ENCODE measurements at places on chromosomes 2 and 18.

- DNase-seq = no peak
Observed at GRCh38 chr18:78363556-78364387, 615.8 kb upstream of the SALL3 start.

GRCh38 chr2:23912054-23912453 is 14.9 kb downstream of the ATAD2B start:
- peak; percentile 40 for DNase-seq

DNA sequence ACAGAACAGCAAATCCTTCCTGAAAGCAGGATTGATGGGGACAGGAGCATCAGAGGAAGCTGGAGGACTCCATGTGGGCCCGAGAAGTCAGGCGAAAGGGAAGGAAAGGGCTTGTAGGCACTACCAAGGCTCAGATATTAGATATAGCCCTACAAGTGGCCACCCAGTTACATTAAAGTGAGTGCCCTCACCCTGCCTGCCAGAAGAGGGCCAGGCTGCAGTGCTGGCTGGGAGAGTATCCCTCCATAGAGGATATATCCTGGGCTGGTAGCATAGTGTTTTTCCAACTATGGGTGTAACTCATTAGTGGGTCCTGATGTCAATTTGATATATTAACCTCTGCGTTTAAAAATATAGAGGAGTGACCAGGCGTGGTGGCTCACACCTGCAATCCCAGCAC is 285.2 kb downstream of the MYCN start:
- no peak for DNase-seq

- DNase-seq = no peak
Observed at GRCh38 chr18:12819841-12820240, 64.2 kb downstream of the PTPN2 start.

- no peak for DNase-seq
Observed at GRCh38 chr2:37764739-37765138, 93.3 kb upstream of the CDC42EP3 start.

GRCh38 chr2:33321876-33322483 is 154.5 kb upstream of the RASGRP3 start:
- no peak for DNase-seq

- no peak for DNase-seq
Observed at GRCh38 chr2:241613017-241613780, 23.8 kb downstream of the THAP4 start.

GRCh38 chr18:62702259-62702658 is 13.1 kb upstream of the PHLPP1 start:
- no peak for DNase-seq

GRCh38 chr2:219406861-219407230 is 11.3 kb upstream of the DES start:
- DNase-seq = no peak

DNA sequence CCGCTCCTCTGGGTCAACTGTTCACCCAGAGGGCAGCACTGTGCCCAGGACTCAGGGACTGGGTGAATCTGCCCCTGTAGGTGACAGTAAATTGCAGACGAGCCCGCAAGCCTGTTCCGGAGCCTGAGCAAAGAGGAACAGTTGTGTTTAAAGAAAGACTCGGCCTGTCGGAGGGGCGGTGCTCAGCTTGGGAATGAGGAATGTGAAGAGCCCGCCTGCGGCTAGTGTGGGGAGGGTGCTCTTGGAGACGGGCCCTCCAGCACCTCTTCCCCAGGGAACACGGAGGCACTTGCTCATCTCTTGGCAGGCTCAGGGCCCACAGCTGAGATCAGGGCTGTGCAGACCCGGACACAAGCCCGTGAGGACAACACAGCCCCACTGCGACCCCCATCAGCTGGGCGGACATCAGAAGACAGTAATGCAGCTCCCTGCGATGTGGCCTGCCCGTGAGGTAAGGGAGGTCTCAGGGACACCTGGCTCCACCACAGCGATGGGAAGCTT is 299.0 kb downstream of the NDUFA10 start:
- no peak for DNase-seq

GRCh38 chr2:191679818-191680600 is 2.1 kb downstream of the NABP1 start:
- peak; percentile 87 for DNase-seq

DNA sequence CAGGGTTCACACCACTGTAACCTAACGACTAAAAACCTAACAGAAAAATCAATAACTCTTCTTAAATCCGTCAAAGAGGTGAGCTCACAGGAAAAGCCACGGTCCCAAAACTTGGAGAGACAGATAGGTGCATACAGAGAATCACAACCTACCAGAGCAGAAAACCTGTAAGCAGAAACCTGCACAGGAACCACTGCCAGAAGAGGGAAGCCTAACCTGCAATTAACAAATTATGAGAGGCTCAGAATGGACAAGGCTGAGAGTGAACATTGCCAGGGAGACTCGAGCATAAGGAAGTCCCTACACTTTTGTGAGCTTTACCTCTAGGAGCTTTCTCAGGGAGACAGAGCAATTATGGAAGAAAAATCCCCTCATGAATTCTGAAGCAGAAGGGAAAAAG is 156.2 kb upstream of the NETO1 start:
- no peak for DNase-seq

- DNase-seq = no peak
Observed at GRCh38 chr2:130898553-130898952, 61.8 kb downstream of the ARHGEF4 start.

- DNase-seq = no peak
Observed at GRCh38 chr2:177478907-177479306, 86.3 kb downstream of the AGPS start.

- no peak for DNase-seq
Observed at GRCh38 chr2:241665731-241666440, 20.7 kb downstream of the DTYMK start.

GRCh38 chr2:168685600-168686451 is 116.6 kb upstream of the NOSTRIN start:
- no peak for DNase-seq

- DNase-seq = no peak
Observed at GRCh38 chr2:25669520-25669919, 3.9 kb downstream of the DTNB start.

- DNase-seq = peak; percentile 15
Observed at GRCh38 chr18:3877678-3878077, 427.7 kb downstream of the TGIF1 start.

DNA sequence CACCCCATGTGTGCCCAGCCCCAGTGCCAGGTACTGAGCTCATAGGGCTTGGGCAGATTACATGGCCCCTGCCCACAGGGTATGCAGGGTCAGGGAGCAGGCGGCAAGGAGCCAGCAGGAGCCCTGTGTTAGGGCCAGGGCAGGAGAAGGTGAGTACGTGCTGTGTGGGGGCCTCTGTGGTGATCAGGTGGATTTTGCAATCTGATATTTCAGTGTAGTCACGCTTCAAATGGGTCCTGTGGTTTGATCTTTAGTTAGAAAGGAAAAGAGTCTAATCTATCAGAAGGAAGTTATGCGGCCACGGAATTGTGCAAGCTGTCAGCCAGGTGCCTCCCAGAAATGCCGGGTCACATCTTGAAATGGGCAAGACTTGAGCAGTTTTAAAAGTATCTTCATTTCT is 13.9 kb downstream of the UBE2F start:
- no peak for DNase-seq

- DNase-seq = no peak
Observed at GRCh38 chr2:241835611-241836010, 23.1 kb downstream of the PDCD1 start.

- peak; percentile 17 for DNase-seq
Observed at GRCh38 chr18:67589325-67589724, 72.8 kb upstream of the DSEL start.

GRCh38 chr2:39881494-39881893 is 102.4 kb upstream of the THUMPD2 start:
- DNase-seq = no peak

DNA sequence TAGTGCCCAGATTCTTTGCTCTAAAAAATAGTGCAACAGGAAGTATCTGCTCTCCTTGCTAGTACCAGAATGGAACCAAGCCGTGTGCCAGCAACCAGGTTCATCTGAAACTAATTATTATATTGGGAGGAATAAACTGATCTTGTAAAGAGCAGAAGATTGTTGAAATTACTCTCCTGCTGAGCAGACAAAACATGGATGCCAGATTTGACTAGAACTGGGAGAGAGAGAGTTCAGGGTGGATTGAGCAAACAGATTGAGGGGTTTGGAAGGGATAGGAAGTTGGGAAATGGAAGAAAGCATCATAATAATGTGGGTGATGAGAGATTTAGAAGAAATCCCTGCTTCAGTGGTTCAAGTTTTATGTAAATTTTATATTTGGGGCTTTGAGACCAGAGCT is 160.1 kb upstream of the RASGRP3 start:
- no peak for DNase-seq

GRCh38 chr2:197284956-197285355 is 25.6 kb downstream of the ANKRD44 start:
- no peak for DNase-seq

- DNase-seq = peak; percentile 30
Observed at GRCh38 chr18:46407486-46408166, 249.4 kb downstream of the LOXHD1 start.

- peak; percentile 99 for DNase-seq
Observed at GRCh38 chr2:109613922-109614714, at the start of the genes SEPTIN10 and SOWAHC. Gene SEPTIN10, minus strand, starts transcription at chr2:109613966. Its CDS starts 139 bp downstream, at chr2:109613827. Gene SOWAHC, plus strand, starts transcription at chr2:109614364. Its CDS starts 126 bp downstream, at chr2:109614490.

DNA sequence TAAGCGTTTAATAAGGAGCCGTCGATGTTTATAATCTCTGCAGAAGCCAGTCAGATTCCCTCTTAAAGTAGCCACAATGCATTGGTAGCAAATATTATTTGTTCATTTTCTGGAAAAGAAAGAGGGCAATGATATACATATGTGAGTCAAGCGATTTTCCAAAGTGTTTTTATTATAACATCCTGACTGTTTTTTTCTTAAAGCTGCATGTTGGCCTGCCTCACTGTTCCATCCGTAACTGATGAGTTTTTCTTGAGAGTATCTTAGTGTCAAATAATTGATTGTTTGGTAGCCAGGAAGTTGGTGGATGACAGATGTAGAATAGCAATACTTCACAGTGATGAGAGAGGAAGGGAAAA is 3.7 kb downstream of the TSHZ1 start:
- DNase-seq = no peak

DNA sequence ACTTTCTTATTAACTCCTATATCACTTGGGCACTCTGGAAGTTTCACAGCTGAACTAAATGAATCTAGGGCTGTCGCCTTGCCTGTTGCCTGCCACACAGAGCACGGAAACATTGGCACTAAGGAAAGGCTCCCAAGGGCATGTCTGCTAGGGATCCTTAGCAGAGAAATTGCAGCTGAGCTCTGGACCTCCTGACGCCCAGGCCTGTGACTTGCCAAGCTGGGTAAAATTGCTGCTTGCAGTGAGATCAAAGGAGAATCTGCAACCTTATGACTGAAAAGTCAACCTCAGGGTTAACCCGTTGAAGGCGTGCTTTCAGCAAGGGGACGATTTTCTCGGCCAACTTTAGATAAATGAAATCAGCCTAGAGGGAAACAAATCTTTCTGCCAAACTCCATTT is 189.8 kb downstream of the NCK2 start:
- DNase-seq = no peak

DNA sequence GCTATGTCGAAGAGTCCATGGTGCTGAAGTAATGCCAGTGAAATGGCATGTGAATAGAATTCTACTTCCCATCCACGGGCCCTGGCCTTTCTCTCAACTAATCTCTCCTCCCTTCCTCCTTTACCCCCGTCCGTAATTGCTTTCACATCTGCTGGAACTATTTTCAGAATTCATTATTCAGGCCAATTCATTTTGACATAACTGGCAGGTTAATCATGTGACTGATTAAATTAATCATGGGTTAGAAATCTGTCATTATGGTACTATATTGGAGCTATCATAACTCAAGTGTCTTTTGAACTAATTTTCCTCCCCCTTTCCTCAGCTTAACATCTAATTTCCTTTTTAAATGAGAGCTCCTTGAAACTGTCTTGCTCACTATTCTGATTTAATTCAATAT is 66.9 kb downstream of the ZDBF2 start:
- DNase-seq = no peak

DNA sequence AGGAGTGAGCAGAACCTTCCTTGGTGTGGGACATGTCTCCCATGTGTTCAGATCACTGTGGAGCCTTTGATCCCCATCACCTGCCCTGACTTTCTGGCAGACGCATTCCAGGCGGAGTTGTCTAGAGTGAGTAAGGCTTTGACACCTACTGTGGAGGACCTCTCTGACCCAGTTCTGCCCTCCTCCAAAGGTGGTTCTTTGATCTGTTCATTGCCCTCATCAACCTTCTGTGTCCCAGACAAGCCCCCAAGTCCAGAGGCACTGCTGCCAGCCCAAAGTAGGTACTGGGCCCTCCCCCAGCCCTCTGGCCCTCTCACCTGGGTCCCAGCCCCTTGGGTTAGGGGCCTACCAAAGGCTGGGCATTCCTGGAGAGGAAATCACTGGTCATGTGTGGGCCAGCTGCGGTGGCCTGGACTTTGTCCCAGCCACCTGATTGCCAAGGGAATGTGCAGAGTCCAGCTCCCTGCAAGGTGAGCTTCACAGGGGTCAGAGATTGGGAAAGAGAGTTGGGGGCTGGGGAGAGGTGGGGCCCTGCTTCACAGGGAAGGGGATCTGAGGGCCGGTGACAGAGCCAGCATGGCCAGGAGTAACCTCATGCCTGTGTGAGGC is 12.1 kb upstream of the FAHD2A start:
- DNase-seq = no peak

DNA sequence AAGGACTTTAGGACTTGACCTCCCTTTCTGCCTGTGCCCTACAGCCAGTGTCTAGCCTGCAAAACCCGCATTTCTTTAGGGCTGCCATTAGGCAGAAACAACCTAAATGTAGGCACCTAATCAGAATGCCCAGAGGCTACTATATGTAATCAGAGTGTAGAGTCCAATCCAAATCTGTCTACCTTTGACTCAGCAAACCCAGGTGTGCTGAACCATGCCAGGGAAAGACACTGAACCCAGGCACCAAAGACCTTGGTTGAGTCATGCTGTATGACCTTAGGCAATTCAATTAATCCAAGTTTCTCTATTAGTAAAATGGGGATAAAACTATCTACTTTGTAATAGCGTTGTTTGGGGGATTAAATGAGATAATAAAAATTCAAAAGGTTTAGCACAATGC is 20.7 kb downstream of the CAPN14 start:
- peak; percentile 27 for DNase-seq

GRCh38 chr2:105597806-105598803 is 146.6 kb upstream of the NCK2 start:
- DNase-seq = no peak

DNA sequence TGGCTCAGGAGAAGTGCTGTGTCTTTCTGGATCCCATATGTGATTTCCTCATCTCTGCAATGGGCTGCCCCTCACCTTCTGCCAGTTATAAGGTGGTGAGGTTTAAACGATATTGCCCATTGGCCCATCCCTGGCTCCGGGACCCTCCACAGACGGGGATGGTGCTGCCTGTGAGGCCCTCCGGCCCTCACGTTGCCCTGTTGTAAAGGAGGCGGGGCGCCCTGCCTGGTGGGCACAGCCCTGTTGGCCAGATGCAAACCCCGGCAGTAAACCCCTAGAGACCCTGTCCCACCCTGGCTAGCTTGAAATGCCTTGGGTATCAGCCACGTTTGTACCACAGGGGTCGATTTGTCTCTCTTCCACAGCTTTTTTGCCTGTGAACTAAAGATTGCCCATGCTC is 7.4 kb downstream of the ARHGEF4 start:
- DNase-seq = no peak
